Stimulated activated CD4-positive, alpha-beta T cell treated with anti-CD3 and anti-CD28 coated beads, Interleukin-1b, Interleukin-23, amount 100 ng/mL, for 1 hour (primary cell): ENCODE measurements at places on chromosomes 5 and 9.

DNA sequence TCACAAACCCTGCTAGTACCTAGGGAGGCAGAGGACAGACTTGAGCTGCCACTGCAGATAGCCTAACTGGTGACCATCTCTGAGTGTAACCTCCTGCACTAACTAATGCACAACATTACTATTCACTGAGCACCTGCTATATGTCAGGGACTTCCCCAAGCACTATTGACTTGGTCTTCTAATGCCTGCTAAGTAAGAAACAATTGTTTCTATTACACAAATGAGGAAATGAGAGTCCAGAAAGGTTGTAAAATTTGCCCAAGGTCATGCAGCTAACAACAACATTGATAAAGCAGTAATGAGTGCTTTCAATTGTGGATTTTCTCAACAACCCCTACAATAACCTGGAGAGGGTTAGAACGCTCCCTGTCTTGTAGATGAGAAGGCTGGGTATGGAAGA, 183.7 kb downstream of the ZNF462 start:
- DNase-seq: no peak

- no peak for DNase-seq
Measured at GRCh38 chr5:140965905-140966292, 377 bp upstream of the PCDHAC2 start.

DNA sequence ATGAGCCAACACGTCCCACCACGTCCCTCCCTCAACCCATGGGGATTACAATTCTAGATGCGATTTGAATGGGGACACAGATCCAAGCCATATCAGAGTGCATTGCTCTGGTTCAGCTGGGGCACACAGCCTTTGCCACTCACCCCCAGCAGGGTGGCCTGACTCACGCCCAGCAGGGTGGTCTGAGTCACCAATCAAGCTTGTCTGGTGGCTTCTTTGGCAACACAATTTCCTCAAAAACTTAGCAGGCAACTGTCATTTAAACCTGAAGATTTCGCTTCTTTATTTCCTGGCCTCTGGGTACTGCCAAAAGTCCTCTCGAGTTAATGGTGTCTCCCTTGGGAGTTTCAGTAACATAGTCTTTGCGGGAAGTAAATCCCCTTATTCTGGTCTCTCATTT, 16.3 kb upstream of the SEMA5A start:
- no peak for DNase-seq

GRCh38 chr9:124384846-124385245, 30.4 kb downstream of the PSMB7 start:
- DNase-seq: no peak

GRCh38 chr5:51202161-51202560, 181.1 kb upstream of the ISL1 start:
- DNase-seq: no peak

GRCh38 chr5:168339109-168339771, 47.8 kb downstream of the WWC1 start:
- no peak for DNase-seq

GRCh38 chr9:136975644-136976043, 1.7 kb upstream of the PTGDS start:
- no peak for DNase-seq

DNA sequence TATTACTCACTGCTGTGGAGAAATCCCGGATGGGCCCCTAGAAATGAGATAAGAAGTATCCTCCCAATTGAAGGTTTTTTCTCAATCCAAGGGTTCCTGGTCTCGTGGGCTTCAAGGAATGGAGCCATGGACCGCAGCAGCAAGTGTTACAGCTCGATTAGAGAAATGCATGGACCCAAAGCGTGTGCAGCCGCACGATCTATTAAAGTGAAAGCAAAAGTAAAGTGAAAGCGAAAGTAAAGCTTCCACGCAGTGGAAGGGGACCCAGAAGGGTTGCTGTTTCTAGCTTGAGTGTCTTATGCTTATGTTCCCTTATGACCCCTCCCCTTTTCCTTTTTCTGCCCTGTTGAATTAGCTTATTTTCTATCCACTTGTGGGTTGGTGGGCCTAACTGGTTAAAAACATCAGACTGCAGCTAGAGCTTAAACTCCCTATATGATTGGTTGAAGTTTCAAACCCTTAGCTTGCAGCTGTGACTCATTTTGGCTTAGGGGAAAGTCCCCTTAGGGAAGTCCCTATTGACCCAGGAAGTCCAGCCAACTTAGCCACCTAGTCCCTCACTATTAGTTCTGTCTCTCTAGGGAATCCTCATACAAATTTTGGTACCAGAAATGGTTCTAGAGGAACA, 1111.8 kb downstream of the TAF11L14 start:
- no peak for DNase-seq

- no peak for DNase-seq
Measured at GRCh38 chr5:157747766-157748700, 4.5 kb downstream of the LSM11 start.

- no peak for DNase-seq
Measured at GRCh38 chr5:119017994-119018393, 29.6 kb upstream of the DTWD2 start.
